NCI-H2171 (cell line): ENCODE measurements at places on chromosomes 2 and 18.

DNA sequence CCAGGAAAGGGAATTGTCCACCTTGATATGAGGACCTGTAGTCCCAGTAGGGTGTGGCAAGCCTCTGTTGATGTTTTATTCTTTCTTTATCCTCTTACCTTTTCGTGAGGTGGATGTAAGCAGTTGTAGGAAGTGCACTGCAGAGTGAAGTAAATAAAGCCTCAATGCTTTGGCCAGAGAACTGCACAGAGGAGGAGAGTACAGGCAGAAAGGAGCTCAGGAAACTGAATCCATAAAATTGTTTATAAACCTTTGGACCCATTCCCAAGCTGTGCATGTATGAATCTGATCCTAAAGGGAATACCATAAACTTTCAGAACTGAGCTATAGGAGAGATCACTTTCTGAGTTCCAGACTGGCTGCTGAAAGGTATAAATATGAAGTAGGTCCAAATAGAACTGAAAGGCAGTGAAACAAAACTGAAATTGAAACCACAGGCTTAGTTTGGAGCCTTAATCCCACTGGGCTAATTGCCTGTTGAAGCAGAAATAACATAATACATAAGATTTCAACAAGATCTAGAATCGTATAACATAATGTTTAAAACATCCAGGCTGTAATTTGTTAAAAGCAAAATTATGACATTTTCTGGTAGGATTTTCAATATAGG lies 17.9 kb upstream of the SLC9A4 start:
- no peak for DNase-seq

- no peak for DNase-seq
These were observed 136.8 kb downstream of the NCK2 start for GRCh38 chr2:105881286-105882136.

- no peak for DNase-seq
These were observed 16.4 kb downstream of the EPC2 start for GRCh38 chr2:148660999-148661398.

GRCh38 chr2:23302591-23302990 lies 82.4 kb upstream of the KLHL29 start:
- DNase-seq: no peak

- DNase-seq: no peak
These were observed at the start of gene COL5A2 for GRCh38 chr2:189179570-189179950. Gene COL5A2, minus strand, starts transcription at chr2:189179761. Its CDS starts 157 bp downstream, at chr2:189179604.
